Substantia nigra (tissue), 51 donors: ENCODE measurements at places on chromosomes 16 and 17.
A peak's percentile ranks its signal among the peaks of the same experiment; 100 is the strongest.

DNA sequence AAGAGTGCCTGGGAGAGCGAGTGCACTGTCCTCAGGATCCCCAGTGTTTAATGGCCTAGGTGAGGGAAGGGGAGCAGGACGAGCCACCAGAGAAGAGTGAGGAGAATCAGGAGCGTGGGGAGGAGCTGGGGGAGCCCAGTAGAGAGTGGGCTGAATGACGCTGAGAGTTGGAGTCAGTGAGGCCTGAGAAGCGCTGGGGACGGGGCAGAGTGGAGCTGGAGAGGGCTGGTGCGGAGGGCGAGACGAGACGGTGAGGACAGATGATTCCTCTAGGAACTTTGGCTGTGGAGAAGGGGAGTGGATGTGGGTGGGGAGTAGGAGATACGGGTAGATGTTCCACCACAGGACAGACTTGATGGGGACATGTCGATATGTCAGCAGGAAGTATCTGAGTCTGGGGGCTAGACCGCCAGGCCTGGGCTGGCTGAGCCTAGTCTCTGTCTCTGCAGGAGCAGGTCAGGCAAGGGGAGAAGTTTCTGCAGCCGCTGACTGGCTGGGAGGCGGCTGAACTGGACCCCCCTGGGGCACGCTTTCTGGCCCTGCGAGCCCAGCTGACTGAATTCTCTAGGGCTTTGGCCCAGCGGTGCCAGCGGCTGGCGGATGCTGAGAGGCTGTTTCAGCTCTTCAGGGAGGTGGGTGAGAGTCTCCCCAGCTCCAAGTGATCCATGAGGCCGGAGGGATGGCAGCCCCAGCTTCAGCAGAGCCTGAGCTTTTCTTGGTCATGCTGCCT is 4.7 kb downstream of the PLEKHG4 start:
- no peak for DNase-seq

- DNase-seq, result no peak
Observed at GRCh38 chr16:76265434-76266045, 11.7 kb upstream of the CNTNAP4 start.

DNA sequence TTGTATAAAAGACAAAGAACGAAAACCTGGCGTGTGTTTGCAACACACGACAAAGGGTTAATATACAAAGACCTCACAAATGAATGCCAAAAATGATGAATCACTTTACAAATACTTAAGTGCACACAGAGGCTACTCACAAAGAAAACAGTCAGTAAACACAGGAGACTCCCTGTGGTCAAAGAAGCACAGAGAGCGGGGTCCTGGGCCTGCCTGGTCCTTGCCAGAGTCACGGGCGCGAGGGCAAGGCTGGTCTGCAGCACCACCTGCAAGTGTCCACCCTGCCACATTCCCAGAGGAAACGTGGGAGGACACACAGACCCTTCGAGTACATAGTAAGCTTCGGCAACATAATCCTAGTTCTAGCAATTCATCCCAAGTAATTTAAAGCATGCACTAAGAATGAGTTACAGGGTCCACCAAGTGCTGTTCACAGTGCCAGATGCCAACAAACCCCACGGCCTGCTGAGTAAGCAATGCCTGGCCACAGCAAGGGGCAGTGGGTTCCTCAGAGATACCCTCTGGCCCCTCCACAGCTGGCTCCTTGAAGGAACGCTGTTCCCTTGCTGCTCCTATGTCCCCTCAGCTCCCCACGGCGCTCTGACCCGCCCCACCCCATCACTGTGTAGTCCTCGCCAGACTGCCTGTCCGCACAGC is 24.6 kb upstream of the FAAP100 start:
- DNase-seq, result no peak

- DNase-seq, result no peak
Observed at GRCh38 chr17:74859459-74860228, at the start of gene GRIN2C. GRIN2C (minus strand) TSS chr17:74859885; CDS start chr17:74855092, 4,793 bp downstream.

DNA sequence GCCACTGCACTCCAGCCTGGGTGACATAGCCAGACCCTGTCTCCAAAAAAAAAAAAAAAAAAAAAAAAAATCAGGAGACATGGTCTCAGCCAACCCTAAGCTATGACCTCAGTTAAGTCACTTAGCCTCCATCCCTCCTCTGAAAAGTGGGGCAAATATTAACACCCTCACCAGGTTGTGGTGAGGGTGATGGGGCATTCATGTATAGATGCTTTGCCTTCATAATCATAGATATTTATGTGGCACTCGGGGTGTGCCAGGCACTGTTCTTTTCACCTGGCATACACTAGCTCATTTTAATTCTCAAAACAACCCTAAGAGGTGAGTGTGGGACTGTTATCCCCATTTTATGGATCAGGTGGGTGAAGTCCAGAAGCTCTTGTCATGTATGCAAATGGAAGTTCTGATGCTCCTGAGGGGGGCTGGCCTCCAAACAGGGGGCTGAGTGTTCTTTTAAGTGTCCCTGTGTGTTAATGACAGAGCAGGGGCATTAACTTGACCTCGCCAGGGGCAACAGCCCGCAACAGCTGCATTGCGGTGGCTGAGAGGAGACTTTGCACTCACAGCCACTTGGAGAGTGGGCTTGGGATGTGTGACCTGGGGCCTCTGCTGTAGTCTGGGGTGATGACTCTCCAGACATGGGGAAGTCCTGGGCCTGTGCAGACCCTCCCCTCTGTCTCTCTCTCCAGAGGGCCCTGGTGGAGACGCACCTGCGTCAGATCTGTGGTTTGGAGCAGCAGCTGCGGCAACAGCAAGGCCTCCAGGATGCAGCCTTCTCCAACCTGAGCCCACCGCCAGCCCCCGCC is 4.1 kb downstream of the TBKBP1 start:
- DNase-seq, result no peak

DNA sequence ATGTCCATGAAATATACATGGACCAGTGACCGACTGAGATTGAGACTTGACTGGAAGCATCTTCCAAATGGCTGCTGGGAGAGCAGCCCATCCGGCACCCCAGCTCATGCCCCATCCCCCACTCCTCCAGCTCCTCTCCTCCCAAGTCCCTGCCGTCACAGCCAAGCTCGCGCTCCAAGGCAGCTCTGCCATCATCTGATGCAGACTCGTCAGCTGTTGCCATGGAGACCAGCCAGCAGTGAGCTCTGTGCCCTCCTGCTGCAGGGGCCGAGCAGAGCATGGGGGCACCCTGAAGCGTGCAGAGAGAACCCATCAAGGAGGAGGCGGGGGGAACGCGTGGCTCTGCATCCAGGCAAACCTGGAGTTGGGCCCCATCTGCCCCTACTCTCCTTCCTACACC is 74.5 kb upstream of the TNRC6C start:
- peak; percentile 88 for DNase-seq

DNA sequence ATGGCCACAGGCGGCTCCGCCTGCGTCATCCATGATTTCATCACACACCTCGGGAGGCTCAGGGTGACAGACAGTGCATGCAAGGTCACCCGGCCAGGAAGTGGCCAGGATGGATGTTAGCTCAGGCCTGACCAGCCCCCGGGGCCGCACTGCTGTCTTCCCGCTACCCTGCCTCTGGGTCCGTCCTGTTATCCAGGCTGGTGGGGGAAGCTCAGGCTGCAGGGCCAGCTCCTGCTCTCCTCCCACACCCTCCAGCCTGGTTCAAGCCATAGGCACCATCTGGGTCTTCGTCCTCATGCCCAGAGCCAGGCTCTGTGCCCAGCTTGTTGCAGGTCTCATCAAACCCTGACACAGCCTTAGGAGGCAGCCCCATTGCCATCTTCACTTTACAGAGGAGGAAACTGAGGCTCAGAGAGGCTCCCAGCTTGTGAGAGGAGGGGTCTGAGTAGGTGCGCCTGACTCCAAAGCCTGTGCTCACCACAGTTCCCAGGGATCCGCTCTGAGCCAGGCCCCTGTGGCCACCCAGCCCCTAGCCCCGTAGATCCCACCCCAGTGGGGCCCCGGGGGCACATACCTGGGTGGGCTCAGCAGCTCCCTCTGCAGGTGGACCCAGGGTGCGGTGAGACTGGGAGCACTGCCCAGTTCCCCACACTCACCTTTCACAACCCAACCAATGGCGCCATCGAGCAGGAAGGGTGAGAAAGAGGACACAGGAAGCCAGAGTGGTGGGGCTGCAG is 412 bp upstream of the ADGRG3 start:
- no peak for DNase-seq

GRCh38 chr16:88662222-88662842 is 559 bp downstream of the MVD start:
- no peak for DNase-seq

DNA sequence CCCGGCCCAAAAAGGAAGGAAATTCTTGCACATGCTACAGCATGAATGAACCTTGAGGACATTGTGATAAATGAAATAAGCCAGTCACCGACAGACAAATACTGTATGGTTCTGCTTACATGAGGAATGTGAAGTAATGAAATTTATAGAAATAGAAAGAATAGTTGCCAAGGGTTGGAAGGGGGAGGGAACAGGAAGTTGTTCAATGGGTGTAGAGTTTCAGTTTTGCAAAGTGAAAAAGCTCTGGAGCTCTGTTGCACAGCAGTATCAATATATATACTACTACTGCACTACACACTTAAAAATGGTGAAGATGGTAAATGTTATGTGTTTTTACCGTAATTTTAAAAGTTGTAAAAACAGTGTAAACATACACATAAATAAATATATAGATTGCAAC is 43.7 kb downstream of the PKD1L3 start:
- DNase-seq, result no peak

DNA sequence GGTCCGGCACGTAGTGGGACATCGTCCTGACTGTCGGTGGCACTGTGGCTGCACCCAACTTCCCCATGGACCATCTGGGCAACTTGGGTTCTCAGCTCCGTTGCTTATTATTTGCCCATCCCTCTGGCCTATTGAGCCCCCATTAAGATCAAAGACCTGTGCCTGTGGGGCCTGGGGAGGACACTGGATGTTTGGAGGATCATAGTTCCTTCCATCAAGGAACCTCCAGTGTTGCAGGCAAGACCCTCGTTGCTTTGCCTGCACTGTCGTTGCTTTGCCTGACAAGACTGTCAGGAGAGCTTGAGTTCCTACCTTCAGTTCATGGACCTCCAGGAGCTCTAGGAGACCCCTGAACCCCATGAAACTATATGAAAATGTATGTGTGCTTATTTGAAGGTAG is 127.2 kb downstream of the CCDC144A start:
- no peak for DNase-seq

DNA sequence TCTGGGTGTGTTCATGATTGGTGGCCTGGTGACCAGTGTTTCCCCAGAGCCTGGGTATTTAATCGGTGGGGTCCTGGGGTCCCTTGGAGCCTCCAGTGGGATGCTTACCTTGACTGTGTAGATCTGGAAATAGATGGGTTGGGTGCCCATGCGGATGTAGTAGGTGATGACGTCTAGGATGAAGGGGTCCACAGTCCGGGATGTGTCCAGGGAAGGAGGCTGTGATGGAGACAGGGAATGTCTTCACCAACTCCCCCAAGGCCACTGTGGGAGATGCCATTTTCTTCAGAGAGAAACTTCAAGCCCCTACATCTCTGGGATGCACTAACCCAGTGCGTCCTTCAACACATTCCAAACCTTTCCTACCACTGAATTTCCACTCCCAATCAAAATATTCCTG is 24.1 kb upstream of the MFSD6L start:
- DNase-seq, result no peak

DNA sequence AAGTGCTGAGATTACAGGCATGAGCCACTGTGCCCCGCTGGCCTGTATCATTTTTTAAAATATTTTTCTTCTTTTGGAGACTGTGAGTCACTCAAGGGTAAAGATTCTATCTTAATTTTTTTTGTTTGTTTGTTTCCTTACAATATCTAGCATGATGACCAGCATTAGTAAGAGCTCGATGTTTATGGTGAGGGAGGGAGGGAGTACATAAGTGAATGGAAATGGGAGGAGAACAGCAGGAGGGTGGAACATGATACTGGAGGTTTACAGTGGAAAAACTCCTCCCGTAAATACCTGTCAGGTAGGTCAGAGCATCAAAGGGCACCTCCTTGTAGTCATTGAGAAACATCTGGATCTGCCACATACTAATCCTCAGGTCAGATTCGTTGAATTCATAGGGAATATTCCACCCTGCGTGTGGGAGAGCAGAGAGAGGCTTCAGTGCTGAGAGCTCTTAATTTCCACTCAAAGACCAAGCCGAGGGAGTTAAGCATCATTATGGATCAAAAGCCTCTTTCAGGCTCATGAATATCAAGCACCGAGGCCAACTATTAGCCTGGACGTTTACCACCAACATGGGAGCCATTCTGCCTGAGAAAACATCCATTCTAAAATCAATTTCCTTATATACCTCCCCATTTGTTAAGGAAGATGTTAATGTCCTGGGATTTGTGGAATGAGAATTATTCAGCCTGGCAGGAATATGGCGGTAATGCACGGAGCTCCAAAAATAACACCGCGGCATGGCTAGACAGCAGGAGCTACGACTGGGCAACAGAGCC is 51.8 kb downstream of the LYRM1 start:
- no peak for DNase-seq

- DNase-seq, result no peak
Observed at GRCh38 chr16:273547-274421, 2.0 kb downstream of the RGS11 start.

GRCh38 chr16:15643048-15643945 is at the start of gene MARF1:
MARF1 (minus strand) TSS chr16:15643154; CDS start chr16:15639233, 3,921 bp downstream.
- peak; percentile 92 for DNase-seq

DNA sequence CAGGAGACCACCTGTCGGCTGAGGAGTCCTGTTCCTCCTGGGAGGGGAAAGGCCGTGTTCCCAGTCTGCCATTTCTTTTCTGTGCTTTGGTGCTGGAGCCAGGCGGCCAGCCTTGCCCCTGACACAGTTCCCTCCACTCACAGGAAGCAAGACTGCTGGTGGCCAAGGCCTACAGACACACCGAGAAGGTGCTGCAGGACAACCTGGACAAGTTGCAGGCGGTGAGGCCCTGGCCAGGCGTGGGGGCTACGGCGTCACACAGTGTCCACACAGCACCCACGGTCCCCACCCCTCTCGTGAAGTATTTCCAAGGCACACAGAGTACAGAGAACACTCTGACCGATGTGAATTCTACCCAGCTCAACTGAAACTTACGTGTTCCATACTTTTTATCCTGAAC is 6.1 kb upstream of the RPL13 start:
- no peak for DNase-seq

- DNase-seq, result peak; percentile 88
Observed at GRCh38 chr17:78883533-78884131, 19.4 kb downstream of the CEP295NL start.

DNA sequence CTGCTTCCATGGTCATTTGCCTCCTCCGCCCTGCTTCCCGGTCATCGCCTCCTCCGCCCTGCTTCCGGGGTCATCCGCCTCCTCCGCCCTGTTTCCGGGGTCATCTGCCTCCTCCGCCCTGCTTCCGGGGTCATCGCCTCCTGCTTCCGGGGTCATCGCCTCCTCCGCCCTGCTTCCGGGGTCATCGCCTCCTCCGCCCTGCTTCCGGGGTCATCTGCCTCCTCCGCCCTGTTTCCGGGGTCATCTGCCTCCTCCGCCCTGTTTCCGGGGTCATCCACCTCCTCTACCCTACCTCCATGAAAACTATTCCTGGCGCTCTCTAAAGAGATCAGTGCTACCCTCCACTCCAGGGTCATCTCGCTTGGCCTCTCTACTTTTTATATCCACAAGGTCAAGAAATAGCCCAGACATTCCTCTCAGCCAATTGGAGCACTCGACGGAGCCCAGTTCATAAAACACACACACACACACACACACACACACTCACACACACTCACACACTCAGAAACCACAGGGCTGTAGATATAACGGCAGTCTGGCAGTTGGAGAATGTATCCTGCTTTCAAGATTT is 44.8 kb downstream of the TRARG1 start:
- no peak for DNase-seq
